ENCODE measurements at places on chromosomes 11 and 22.

- DNase-seq, result no peak
These were observed 849 bp downstream of the TCF20 start for GRCh38 chr22:42269432-42270175.

DNA sequence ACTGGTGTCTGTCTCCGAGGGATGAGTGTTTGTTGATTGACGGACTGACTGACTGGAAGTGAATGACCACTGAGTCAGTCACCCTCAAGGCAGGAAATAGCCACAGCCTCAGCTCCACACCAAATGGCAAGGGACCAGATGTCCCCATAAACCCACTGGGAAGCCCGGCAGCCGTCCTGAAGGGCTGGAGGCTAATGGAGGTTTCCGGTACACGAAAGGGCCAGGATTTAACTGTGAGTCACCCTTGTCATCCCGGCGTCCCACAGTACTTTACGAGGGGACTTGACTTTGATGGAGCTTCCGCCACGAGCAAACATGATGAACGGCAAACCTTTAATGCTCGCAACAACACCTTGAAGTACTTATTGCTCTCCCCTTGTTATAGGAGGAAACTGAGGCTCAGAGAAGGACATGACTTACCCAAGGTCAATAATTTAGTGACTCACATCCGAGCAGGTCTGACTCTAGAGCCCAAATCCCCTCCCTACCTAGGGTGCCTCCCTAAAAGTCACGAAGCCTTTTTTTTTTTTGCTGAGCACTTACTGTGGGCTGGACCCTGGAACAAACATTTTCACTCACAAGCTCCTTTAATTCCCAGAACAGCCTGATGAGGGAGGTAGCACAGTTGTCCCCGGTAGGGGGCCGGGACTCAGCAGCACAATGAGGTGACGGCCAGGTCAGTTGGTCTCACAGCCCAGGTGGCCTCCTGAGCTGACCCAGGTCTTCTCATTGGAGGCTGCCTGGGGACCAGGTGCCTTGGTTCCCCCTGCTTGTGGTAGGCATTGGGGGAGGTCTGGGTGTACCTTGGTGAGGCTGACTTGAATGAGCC is 25.2 kb upstream of the GCAT start:
- no peak for DNase-seq

GRCh38 chr11:68354148-68354872 is 41.9 kb downstream of the LRP5 start:
- peak; percentile 86 for DNase-seq

DNA sequence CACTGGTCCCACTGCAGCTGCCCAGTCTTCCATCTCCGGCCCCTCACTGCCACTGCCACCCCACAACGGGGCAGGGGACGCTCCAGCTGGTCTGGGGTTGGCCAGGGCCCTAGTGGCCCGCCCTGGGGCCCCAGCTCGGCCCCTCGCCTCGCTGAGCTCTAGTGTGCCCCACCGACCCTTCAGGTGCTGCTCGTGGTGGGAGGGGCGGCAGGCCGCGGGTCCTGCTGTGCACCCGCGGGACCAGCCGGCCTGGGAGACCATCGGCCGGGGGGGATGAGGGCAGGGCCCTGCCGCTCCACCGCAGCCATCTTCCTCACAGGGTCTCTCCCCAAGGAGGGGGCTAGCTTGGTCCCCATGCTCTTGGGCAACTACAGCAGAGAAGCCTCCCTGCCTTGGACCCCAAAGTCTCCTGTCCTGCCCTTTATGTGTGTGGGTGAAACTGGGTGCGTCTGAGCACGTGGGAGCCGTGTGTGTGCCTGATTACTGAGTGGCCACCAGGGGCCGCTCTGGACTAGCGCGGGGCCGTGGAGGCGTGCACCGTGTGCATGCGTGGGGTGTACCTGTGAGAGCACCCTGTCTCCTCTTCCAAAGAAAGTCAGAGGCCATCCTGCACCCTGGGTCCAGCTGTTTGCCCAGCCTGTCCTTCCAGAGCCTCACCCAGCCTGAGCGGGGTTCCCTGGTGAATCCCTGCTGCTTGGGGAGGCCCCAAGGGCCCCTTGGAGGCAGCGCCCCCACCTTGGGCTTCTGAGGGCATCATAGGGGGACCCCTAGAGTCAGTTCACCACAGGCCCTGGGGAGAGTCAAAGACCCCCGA is 6.0 kb upstream of the ACR start:
- DNase-seq, result no peak

DNA sequence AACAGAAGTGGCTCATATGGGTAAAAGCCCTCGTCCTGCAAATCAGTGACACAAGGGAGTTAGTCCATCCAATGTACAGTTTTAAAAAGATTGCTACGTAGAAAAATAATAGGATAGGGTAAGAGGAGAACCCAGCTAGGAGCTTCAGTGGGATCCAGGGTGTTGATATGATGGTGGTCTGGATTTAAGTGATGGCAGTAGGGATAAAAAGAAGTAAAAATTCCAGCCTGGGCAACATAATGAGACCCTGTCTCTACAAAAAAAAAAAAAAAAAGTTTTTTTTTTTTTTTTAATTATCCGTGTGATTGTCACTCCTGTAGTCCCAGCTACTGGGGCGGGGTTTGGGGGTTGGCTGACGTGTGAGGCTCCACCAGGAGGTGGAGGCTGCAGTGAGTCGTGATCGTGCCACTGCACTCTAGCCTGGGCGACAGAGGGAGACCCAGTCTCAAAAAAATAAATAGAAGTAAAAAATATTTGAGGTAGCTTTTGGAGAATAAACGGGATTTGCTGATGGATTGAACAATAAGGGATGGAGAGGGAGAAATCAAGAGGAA is 7.0 kb upstream of the L3MBTL2 start:
- DNase-seq, result no peak

- no peak for DNase-seq
These were observed 2.0 kb upstream of the TNRC6B start for GRCh38 chr22:40175611-40176244.

GRCh38 chr11:22415476-22415875 is 77.3 kb downstream of the SLC17A6 start:
- no peak for DNase-seq

Measured in fibroblast of skin of left quadriceps (primary cell).